ENCODE measurements at places on chromosomes 4 and X.

DNA sequence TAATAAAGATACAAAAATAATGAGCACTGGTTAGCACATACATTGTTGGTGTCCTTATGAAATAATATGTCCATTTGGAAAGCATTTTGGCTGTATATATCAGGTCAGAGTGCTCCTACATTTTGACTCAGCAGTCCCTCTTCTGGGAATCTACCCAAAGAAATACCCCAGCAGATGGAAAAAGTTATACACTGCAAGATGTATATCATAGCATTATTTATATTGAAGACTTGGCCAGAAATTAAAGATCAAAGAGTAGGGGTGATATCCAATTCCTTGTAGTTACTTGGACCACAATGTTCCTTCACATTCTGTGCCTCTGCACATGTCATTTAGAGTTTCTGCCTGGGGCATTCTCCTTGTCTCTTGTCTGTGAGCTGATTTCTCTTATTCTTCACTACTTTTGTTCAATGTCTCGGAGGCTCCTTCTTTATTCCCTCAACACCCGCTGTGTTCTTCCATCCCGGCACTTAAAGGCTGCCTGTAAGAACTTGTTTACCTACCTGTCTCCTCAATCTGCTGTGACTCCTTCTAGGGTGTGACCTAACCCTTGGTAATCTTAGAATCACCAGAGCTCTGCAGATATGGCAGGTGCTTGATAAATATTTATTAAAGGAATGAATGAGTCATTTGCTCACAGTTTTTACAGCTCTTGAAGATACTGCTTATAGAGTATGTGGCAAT lies 3.1 kb upstream of the TSPAN5 start:
- no peak for DNase-seq

- DNase-seq = no peak
These were observed 108.8 kb upstream of the IGSF1 start for GRCh38 chrX:131397891-131398290.

GRCh38 chr4:18518098-18518497 lies 496.5 kb upstream of the LCORL start:
- DNase-seq = no peak

DNA sequence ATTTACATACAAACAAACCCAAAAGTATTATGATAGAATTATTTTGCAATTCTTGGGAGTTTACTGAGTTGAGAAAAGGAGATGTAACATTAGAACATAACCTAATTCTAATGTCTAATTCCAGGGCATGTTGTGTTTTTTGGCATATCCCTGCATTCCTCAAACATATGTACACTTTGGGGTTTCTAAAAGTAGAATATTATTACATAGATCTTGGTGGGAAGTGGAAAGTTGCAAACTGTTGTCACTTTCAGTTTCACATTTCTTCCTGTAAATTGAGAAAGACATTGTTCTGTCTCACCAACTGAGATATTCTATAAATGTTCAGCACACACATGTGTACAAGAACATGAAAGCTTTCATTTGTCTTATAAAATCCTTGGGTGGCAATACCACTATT lies 24.4 kb upstream of the GBA3 start:
- no peak for DNase-seq

- no peak for DNase-seq
These were observed 27.5 kb downstream of the ENPEP start for GRCh38 chr4:110503270-110504083.

DNA sequence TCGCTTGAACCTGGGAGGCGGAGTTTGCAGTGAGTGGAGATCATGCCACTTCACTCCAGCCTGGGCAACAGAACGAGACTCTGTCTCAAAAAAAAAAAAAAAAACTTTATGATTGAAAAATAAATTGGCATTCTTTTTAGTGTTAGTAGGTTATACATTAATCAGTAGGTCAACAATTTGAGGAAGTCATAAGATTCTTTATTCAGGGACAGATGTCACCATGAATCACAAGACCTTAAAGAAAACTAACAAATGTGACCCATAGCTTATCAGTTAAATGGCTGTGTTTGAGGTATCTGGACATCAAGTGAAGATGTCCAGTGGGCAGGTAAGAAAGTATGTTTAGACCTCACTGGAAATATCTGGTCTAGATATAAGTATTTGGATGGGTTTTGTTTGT lies 9.3 kb upstream of the PRMT9 start:
- DNase-seq = no peak

GRCh38 chr4:156558373-156559025 lies 413.1 kb downstream of the PDGFC start:
- no peak for DNase-seq

DNA sequence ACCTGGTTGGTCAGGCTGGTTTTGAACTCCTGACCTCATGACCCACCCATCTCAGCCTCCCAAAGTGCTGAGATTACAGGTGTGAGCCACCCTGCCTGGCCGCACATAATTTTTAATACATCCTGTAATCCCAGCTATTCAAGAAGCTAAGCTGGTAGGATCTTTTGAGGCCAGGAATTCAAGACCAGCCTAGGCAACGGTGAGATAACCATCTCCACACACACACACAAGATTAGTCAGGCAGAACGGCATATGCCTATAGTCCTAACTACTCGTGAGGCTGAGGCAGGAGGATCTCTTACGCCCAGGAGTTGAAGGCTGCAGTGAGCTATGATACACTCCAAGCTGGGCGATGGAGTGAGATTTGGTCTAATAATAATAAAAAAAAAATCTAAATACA lies 212.4 kb upstream of the NEIL3 start:
- DNase-seq = no peak
